ENCODE measurements at places on chromosomes 4 and X.

DNA sequence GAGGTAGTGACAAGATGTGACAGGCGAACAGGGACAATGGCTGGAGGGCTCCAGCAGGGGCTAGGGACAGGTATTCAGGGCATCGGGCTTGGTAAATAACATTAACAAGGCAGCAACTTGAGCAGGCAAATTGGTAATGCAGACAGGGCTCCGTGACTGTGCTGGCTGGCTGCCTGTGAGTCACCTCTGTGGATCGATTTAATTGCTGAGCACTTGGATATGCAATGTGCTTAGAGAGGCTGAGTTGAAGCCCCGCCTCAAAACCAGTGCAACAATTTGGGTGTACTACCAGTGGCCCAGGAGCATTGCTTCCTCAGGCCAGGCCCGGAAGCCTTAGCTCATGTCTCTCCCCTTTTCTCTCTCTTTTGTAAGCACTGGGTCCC is 19.5 kb downstream of the CNGA2 start:
- DNase-seq, result no peak

DNA sequence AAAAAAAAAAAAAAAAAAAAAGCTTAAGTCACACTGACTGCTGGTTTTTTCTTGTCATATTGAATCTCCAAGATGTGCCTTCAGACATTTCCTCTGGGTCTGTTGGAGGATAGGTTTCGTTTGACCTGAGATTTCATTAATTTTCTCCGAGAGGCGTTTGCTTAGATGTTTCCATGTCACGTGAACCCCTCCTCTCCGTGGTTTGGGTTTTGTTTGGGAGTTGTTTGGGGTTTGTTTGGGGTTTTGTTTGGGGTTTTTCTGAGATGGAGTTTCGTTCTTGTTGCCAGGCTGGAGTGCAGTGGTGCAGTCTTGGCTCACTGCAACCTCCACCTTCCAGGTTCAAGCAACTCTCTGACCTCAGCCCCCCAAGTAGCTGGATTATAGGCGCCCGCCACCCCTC is 40.8 kb upstream of the DHRSX start:
- DNase-seq, result no peak

DNA sequence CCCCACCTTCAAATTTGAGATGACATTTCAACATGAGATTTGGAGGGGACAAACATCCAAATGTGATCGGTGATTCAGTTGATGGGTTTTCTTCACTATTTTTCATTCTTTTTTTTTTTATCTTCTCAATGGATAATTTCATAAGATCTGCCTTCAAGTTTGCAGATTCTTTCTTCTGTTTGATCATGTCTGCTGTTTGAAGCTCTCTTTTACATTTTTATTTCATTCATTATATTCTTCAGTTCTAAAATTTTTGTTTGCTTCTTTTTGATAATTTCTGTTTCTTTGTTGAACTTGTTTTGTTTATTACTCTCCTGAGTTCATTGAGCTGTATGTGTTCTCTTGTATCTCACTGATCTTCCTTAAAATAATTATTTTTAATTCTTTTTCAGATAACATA is 14.8 kb downstream of the APOOL start:
- no peak for DNase-seq

DNA sequence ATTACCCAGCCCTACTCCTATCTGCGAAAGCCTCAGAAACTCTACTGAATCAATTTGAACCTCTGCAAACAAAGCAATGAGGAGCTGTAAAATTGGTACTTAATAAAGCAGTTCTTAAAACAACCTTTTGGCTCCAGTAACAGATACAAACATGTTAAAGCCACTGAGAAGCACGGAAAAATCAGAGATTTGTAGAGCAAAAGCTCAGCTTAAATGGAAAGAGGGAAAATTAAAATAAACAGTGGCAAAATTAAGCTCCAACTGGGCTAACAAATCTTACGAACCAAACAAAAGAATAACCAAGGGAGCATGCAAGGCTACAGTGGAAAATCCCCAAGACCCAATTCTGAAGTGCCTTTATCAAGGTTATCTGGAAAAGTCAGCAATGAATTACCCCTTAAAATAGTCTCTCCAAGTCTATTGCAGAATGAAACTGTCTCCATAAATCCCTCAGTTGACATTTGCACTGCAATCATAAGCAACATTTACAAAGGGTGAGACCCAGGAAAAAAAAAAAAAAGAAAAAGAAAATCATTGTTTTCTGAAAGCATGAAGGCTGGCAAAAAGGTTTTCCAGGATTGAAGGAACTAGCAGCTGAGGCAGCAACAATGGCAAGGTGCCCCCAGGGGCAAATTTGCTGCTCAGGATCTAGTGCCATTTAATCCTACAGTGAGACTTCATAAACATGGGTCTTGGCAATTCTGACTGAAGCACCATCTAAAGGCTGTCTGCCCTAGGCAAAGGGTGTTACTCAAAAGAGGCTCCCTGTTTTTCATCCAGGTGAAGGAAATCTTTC is 40.1 kb downstream of the USP46 start:
- no peak for DNase-seq

- DNase-seq, result no peak
Observed at GRCh38 chrX:150527108-150527507, 41.3 kb upstream of the MTM1 start.

- DNase-seq, result no peak
Observed at GRCh38 chr4:41874873-41875272, 60.4 kb upstream of the TMEM33 start.

- no peak for DNase-seq
Observed at GRCh38 chr4:25892796-25893195, 21.2 kb upstream of the SMIM20 start.

DNA sequence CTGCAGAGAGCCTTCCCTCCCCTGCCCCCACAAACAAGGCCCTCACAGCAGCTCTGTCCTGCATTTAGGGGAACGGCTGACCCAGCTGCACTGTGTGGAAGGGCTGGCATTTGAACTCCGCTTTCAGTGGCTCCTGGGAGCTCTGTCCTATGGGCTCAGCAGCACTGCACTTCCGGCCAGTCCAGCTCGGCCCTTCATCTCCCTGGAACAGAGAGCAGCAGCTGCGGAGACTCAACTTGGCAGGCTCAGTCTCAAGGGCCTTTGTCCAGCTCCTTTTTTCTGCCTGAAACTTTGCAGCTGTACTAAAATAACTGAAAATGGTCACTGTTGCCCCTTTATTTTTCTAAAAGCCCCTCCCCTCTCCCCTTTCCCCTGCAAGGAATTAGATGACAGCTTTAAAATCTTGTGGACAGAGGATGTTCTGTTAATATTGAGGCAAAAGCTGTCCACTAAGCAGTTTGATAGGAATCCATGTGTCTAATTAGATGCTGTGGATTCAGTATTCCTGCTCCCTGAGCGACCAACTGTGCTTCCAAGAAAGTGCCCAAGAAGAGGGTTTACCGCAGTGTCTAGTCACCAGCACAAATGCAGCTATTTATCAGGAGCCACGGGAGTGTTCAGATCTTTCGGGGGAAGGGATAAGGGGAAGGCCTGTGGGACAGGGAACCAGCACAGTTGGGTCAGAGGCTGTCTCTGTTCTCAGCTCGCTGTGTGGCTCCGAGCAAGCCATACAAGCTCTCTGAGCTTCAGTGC is 133.1 kb downstream of the AFAP1 start:
- no peak for DNase-seq

- no peak for DNase-seq
Observed at GRCh38 chrX:125202591-125203248, 117.0 kb upstream of the TEX13C start.

DNA sequence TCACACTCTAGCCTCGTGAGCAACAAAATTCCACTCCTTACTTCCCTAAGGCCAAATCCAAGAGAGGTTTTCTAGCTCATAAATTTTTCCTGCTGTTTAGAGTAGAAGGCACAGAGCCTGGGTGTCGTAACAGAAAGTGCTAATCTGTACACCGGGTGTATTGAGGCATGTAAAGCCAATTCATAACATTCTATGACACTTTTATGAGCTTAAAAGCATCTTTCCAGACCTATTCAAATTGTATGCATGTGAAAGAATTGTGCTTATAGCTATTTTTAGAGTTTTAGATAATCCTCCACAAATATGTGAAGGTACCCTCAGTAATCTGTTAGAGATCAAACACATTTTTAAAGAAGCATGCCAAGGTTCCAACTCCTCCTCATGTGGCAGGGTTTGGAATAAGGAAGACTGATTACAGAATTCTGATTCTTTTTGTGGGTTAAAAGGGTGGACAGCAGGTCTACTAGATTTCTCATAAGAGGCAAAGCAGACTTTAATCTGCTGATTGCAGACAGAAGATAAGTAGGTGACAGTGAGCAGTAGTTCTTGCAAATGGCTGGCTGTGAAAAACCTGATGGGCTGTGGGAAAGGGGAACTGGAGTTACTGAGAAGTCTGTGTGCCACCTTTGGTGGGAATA is 25.5 kb upstream of the LRCH2 start:
- DNase-seq, result no peak

DNA sequence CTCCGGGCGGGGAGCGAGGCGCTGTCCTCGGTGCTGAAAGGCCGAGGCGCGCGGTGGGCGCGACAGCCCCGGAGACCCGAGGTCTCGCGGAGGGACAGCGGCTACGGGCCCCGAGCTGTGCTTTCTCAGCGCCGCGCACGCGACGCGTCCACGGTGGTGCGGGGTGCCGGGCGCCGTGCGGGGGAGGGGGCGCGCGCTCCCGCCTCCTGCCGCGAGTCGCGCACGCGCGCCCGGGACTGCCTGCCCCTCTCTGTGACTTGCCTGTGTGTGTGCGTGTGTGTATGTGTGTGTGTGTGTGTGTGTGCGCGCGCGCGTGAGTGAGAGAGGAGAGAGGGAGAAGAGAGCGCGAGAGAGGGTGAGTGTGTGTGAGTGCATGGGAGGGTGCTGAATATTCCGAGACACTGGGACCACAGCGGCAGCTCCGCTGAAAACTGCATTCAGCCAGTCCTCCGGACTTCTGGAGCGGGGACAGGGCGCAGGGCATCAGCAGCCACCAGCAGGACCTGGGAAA is at the start of gene GRIA2:
Gene GRIA2, plus strand, starts transcription at position 358 of the 511 bp plus-strand sequence. CDS start 315 bp downstream, outside the sequence.
- no peak for DNase-seq

DNA sequence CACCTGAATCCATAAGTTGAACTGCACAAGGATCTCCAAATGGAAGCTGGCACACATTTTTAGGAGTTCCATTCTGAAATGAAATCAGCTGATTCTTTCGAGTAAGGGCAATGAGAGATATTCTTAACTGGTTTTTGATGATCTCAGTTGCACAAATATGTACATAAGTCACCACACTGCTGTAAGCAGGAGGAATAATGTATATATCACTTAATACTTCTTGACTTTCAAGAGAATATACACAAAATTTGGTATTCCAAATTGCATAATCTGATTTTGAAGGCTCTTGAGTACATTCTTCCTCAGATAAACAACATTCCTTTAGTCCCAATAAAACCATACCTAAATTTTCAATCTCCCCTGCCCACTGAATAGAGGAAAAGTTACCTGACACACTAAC is 8.2 kb downstream of the FANCB start:
- DNase-seq, result no peak

DNA sequence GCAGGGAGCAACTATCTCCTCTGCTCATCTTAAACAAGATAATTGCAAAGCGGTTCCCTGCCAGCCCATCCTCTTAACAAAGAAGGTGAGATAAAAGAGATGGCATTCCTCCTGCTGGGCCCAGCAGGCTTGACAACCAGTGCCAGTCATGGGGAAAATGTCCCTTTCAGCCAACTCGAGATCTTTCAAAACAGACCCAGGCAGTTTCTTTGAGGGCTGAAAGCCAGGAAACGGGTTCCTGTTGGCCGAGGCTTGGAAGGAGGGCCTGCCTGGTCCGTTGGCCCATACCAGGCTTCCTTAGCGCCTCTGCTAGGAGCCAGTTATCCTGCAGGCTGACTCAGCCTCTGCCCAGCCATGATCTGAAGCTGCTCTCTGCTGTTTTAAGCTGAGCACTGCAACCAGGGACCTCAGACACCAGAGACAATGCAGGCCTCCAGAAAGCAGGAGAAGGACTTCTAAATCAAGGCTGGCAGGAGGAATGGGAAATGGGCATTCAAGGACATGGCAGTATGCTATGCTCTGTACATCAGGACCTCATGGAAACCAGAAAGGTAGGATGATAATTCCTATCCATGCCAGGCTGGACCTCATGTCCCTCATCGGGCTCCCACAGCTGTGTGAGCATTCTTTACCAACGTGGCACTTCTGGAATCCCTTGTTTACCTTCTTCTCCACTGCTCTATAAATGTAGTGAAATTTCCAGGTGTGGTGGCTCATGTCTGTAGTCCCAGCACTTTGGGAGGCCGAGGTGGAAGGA is 42.4 kb upstream of the SLC2A9 start:
- no peak for DNase-seq

- no peak for DNase-seq
Observed at GRCh38 chr4:7531640-7531994, 96.9 kb upstream of the PSAPL1 start.

GRCh38 chr4:144851948-144852347 is 206.0 kb downstream of the HHIP start:
- DNase-seq, result no peak
